ENCODE measurements at places on chromosomes 11 and 22.

- no peak for DNase-seq
Observed at GRCh38 chr11:34514597-34514996, 1.0 kb upstream of the ELF5 start.

- DNase-seq = no peak
Observed at GRCh38 chr11:18314784-18315523, 7.0 kb downstream of the HPS5 start.

GRCh38 chr11:103806130-103806895 is 230.1 kb upstream of the DDI1 start:
- DNase-seq = no peak

DNA sequence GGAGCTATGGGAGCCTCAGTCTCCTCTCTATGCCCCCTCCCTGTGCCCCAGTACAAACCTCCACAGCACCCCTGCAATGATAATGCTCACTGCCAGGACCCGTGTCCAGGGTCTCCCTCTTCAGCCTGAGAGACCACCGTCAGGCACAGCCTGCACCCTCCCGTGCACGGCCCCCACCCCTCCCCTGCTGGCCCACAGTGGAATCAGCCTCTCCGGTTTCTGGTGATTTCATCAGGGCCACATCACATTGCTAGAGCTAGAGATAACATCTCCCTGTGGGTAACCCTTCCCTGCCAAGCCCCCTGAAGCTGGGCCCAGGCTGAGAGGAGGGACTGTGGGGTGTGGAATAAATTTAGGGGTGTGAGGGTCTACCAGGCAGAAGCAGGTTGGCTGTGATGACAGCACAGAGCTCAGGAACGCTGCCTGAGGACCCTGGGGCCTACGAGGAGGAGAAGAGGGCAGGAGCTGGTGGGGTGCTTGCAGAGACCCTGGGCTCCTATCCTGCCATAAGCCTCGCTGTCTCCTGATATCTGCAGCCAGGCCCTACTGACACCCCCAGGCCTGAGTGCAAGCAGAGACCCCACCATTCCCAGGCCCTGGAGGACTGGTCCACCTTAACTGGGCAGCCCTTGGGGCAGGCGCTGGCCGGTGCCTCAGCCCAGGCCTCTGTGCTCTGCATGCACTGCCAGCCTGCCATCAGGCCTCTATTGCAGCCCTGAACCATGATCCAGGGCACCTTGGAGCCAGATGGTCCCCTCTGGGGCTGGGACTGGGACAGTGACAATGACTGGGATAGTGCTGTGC is at the start of gene KLHDC7B:
KLHDC7B (plus strand) TSS at position 378 of the 804 bp plus-strand sequence; CDS start at position 723, 345 bp downstream.
- no peak for DNase-seq

DNA sequence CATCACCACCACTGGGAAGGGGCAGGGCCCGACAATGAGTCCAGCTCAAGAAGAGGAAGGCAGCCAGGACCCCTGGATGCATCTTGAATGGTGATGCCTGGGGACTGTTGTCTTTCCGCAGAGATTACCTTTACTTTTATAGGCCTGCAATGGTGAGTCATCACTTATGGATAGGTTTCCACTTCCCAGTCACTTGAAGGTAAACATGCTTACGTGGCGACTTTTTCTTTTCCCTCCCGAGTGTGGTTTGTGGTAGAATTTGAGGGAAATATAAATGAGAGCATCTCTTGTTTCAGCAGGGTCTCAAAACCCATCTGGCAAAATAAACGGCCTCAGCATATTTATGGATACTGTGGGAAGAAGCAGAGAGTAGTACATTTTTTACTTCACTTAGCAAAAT is at the start of gene MMP13:
MMP13 (minus strand) TSS at position 109 of the 400 bp plus-strand sequence; CDS start at position 82, 27 bp downstream.
- no peak for DNase-seq

- no peak for DNase-seq
Observed at GRCh38 chr11:10885703-10886363, 28.0 kb upstream of the ZBED5 start.

DNA sequence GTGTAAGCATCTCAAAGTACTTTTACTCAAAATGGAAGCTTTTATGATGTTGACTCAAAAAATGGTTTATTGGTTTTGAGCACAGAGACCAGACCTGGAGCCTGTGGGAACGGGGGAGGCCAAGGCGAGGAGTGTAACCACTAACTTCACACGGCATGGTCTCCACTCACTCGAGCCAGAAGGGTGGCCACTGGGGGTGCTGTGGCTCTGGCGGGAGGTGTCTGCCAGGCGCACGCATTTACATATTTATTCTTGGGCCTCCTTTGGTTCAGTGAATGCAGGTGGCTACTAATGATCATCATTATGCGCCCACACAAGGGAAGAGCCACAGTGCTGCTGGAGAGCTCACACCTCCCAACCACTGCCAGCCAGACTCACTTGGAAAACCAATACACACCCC is 64.6 kb downstream of the FLRT1 start:
- DNase-seq = no peak

- no peak for DNase-seq
Observed at GRCh38 chr11:112437096-112437495, 176.4 kb upstream of the PLET1 start.
